ENCODE measurements at places on chromosomes 12 and 14. TPM values are rescaled to one million over a fixed set of nuclear protein-coding genes. Genes with fewer than 3 reads are reported as not detected.
A peak's percentile ranks its signal among the peaks of the same experiment; 100 is the strongest.

GRCh38 chr14:24605435-24606190 lies 3.9 kb downstream of the GZMH start:
- DNase-seq = peak; percentile 50
- no peaks in the 10 kb centered on the region for H3K36me3 ChIP-seq
- peak overlapping the region; percentile 59 for H3K4me3 ChIP-seq
- no peaks in the 10 kb centered on the region for H3K27me3 ChIP-seq
- H3K27ac ChIP-seq = no peak overlapping the region

Gene LRCOL1
- total RNA-seq = not detected

Gene ACOT6
- total RNA-seq = not detected

- no peak for DNase-seq
- H3K4me3 ChIP-seq = no peak overlapping the region
- H3K27ac ChIP-seq = no peak overlapping the region
- H3K36me3 ChIP-seq = no peaks in the 10 kb centered on the region
- H3K4me1 ChIP-seq = no peaks in the 10 kb centered on the region
- H3K27me3 ChIP-seq = no peaks in the 10 kb centered on the region
Observed at GRCh38 chr14:58620011-58620410, 17.8 kb upstream of the DACT1 start.

GRCh38 chr12:69129564-69129963 lies 109.8 kb upstream of the CPSF6 start:
- H3K4me1 ChIP-seq = no peaks in the 10 kb centered on the region
- H3K27me3 ChIP-seq = peaks cover 5% of the 10 kb centered on the region
- H3K36me3 ChIP-seq = no peaks in the 10 kb centered on the region
- DNase-seq = no peak
- no peak overlapping the region for H3K4me3 ChIP-seq
- H3K27ac ChIP-seq = no peak overlapping the region

- no peak overlapping the region for H3K4me3 ChIP-seq
- H3K4me1 ChIP-seq = peaks cover 1% of the 10 kb centered on the region
- H3K36me3 ChIP-seq = no peaks in the 10 kb centered on the region
Observed at GRCh38 chr12:65923228-65923627, 98.9 kb downstream of the HMGA2 start.

Gene SERPINA12
- total RNA-seq = not detected

Gene ASCL1
- total RNA-seq = not detected

DNA sequence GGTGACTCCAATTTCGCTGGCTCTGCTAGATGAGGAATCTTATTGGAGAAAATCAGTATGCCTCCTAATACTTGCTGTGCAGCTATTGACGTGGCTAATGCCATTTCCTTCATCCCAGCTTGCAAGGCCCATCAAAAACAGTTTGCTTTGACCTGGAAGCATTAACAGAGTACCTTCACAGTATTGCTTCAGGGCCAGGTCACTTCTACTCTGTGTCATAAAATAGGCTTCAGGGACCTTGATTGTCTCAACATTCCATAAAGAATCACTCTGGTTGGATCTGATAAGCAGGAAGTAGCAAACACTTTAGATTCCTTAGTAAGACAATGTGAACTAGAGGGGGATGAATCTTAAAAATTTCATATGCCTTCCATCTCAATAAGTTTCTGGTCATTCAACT lies 26.9 kb upstream of the ZNF641 start:
- H3K4me3 ChIP-seq = no peak overlapping the region
- H3K4me1 ChIP-seq = no peaks in the 10 kb centered on the region
- no peak for DNase-seq
- H3K27me3 ChIP-seq = no peaks in the 10 kb centered on the region
- no peak overlapping the region for H3K27ac ChIP-seq

- peaks cover 4% of the 10 kb centered on the region for H3K36me3 ChIP-seq
- no peak for DNase-seq
- no peaks in the 10 kb centered on the region for H3K4me1 ChIP-seq
- no peak overlapping the region for H3K4me3 ChIP-seq
- no peaks in the 10 kb centered on the region for H3K27me3 ChIP-seq
Observed at GRCh38 chr12:82855872-82856271, 169.2 kb downstream of the TMTC2 start.

Gene ERBB3
- 22.7 TPM for total RNA-seq

Gene KRT74
- total RNA-seq = not detected

- H3K27me3 ChIP-seq = no peaks in the 10 kb centered on the region
- H3K4me1 ChIP-seq = no peaks in the 10 kb centered on the region
- H3K4me3 ChIP-seq = no peak overlapping the region
- H3K27ac ChIP-seq = no peak overlapping the region
Observed at GRCh38 chr12:39763890-39764169, 144.2 kb upstream of the ABCD2 start.

Gene GPR65
- 11.4 TPM for total RNA-seq

DNA sequence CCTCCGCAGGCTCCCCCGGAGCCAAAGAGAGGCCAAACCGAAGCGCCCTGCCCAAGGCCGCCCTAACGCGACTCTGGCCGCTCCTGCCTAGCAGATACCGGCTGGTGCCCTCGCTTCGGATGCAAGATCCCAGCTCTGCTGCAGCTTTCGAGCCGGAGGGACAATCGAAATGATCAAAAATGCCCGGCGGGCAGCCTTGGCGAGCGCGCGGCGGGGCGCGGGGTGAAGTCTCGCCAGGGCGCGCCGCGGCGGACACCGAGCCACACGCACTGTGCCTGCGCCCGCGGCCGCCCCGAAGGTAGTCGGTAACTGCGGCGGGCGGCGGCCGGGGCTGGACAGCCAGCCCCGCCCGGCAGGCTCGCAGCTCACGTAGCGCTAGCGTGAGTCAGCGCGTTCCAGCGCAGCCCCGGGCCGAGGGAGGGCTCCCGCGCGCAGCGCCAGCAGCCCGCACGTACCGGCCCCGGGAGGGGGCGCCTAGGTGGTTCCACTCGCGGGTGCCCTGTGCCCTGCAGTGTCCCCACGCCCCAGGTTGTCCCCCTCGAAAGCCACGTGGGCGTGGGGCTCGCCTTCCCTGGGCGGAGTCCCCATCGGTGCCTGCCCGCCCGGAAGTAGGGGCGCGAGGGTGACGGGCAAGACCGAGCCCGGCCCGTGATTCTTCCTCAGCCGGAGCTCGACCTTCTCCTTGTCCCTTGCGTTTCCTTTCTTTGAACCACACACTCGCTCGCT lies 109.2 kb upstream of the EGLN3 start:
- H3K27me3 ChIP-seq = peaks cover 7% of the 10 kb centered on the region
- peak overlapping the region; percentile 93 for H3K4me3 ChIP-seq
- H3K36me3 ChIP-seq = no peaks in the 10 kb centered on the region
- DNase-seq = no peak
- H3K4me1 ChIP-seq = peaks cover 11% of the 10 kb centered on the region
- H3K27ac ChIP-seq = no peak overlapping the region

Gene TPH2
- not detected for total RNA-seq

- DNase-seq = no peak
- no peaks in the 10 kb centered on the region for H3K27me3 ChIP-seq
- H3K4me3 ChIP-seq = no peak overlapping the region
- no peak overlapping the region for H3K27ac ChIP-seq
Observed at GRCh38 chr14:90419200-90419599, 22.4 kb downstream of the CALM1 start.

GRCh38 chr14:94043756-94044475 lies 17.8 kb downstream of the OTUB2 start:
- no peaks in the 10 kb centered on the region for H3K4me1 ChIP-seq
- no peak overlapping the region for H3K4me3 ChIP-seq
- DNase-seq = no peak
- no peaks in the 10 kb centered on the region for H3K27me3 ChIP-seq

- H3K27ac ChIP-seq = no peak overlapping the region
- H3K4me3 ChIP-seq = no peak overlapping the region
- H3K36me3 ChIP-seq = no peaks in the 10 kb centered on the region
- H3K27me3 ChIP-seq = no peaks in the 10 kb centered on the region
- no peaks in the 10 kb centered on the region for H3K4me1 ChIP-seq
Observed at GRCh38 chr12:84355561-84355960, 557.0 kb downstream of the SLC6A15 start.

Gene KRT3
- total RNA-seq = not detected

DNA sequence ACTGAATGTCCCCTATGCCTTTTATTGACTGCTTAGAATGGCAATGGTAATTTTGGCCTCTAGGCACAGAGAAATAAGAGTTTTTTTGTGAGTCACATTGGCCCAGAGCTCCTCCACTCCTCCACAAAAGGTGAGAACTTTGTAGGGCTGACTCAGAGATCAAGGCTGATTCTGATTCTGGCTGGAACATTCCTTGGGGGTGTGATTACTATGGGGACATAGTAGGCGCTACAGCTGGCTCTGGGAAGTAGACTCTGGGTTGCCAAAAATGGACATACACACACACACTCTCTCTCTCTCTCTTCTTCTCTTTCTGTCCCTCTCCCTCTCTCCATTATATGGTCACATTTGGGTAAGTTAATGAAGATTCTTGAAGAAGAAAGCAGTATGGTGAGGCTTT lies 174.6 kb upstream of the DDHD1 start:
- no peak overlapping the region for H3K4me3 ChIP-seq
- no peaks in the 10 kb centered on the region for H3K4me1 ChIP-seq
- H3K27me3 ChIP-seq = no peaks in the 10 kb centered on the region
- no peak overlapping the region for H3K27ac ChIP-seq
- DNase-seq = no peak
- peaks cover 4% of the 10 kb centered on the region for H3K36me3 ChIP-seq

Gene TMPRSS12
- total RNA-seq = not detected

DNA sequence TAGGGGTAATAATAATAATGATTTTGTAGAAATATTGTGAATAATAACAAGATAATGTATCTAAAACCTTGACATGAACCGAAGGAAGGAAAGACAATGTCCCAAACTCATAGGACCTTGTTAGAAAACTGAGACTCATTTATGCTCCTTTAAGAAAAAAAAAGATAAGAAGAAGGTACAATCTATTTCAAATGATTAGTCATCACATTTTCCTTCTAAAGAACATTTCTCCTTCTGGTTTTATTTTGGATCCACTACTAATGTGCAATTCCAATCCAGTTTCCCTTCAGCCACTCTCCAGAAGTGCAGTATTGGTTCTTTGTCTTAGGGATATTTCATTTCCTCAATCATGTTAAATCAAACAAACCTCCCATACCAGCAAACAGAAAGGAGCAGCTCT lies 526.7 kb downstream of the FUT8 start:
- H3K36me3 ChIP-seq = no peaks in the 10 kb centered on the region
- no peak overlapping the region for H3K27ac ChIP-seq
- no peak overlapping the region for H3K4me3 ChIP-seq
- no peak for DNase-seq

GRCh38 chr12:79451365-79451764 lies 239.4 kb downstream of the PAWR start:
- H3K4me3 ChIP-seq = no peak overlapping the region
- H3K27ac ChIP-seq = no peak overlapping the region
- no peaks in the 10 kb centered on the region for H3K27me3 ChIP-seq
- H3K4me1 ChIP-seq = no peaks in the 10 kb centered on the region
- DNase-seq = no peak
- H3K36me3 ChIP-seq = no peaks in the 10 kb centered on the region

DNA sequence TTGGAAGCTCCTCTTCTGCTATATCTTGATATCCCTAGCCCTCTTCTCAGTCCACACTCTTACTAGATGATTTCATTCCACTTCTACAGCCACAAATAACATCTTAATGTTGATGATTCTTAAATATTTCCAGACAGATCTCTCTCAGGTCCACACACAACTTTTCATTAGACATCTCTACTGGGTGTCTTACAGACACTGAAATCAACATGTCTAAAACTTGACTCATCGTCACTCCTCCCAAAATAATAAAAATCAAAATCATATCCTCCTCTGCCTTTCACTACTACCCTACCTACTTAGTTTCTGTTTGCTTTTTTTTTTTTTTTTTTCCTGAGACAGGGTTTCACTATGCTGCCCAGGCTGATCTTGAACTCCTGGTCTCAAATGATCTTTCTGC lies 11.9 kb downstream of the PRDM4 start:
- H3K4me3 ChIP-seq = no peak overlapping the region
- no peaks in the 10 kb centered on the region for H3K4me1 ChIP-seq
- no peak overlapping the region for H3K27ac ChIP-seq

Gene LMO3
- total RNA-seq = not detected

DNA sequence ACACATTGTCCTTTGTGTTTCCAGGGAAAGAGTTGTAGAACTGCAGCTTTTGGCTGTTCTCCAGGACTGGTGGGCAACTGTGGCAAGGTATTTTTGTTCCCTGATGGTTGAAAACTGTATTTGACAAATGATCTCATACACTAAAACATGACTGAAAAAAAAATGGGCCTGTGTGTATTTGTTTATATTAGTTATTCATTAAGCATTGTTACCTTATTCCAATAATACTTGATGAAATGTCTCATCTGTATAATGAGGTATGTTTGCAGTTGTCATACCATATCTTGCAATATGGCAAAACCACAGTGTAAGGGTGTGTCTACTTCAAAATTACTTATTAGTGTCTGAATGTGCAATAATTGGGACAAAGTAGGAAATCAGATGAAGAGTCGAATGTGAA lies 479.4 kb upstream of the NOVA1 start:
- DNase-seq = no peak
- H3K27ac ChIP-seq = no peak overlapping the region
- H3K36me3 ChIP-seq = no peaks in the 10 kb centered on the region
- H3K4me1 ChIP-seq = no peaks in the 10 kb centered on the region
- no peaks in the 10 kb centered on the region for H3K27me3 ChIP-seq

Gene TAS2R20
- 1.7 TPM for total RNA-seq

Gene OVCH1
- not detected for total RNA-seq

- peaks cover 15% of the 10 kb centered on the region for H3K4me1 ChIP-seq
- H3K36me3 ChIP-seq = no peaks in the 10 kb centered on the region
- peaks cover 24% of the 10 kb centered on the region for H3K27me3 ChIP-seq
- peak overlapping the region; percentile 39 for H3K4me3 ChIP-seq
- no peak overlapping the region for H3K27ac ChIP-seq
Observed at GRCh38 chr12:51848841-51849735, 570 bp upstream of the FIGNL2 start.

Measured in naive thymus-derived CD8-positive, alpha-beta T cell (primary cell).